CD8-positive, alpha-beta memory T cell (primary cell): ENCODE measurements at places on chromosomes 7 and 10. TPM values are rescaled to one million over a fixed set of nuclear protein-coding genes. Genes with fewer than 3 reads are reported as not detected.

Gene HILPDA
- 16.7 TPM for total RNA-seq

Gene CADPS2
- not detected for total RNA-seq

Gene TMEM130
- total RNA-seq = not detected

Gene CCDC146
- total RNA-seq = 1.2 TPM

Gene CUL1
- total RNA-seq = 92.2 TPM

Gene CALML5
- not detected for total RNA-seq

Gene OR2A5
- not detected for total RNA-seq

Gene SUN3
- total RNA-seq = not detected

Gene CPN1
- total RNA-seq = not detected

Gene LANCL2
- total RNA-seq = 24.1 TPM

Gene LUC7L2
- total RNA-seq = 164 TPM

- peak; percentile 81 for DNase-seq
Observed at GRCh38 chr7:102425639-102426267, 7.6 kb upstream of the ORAI2 start.

DNA sequence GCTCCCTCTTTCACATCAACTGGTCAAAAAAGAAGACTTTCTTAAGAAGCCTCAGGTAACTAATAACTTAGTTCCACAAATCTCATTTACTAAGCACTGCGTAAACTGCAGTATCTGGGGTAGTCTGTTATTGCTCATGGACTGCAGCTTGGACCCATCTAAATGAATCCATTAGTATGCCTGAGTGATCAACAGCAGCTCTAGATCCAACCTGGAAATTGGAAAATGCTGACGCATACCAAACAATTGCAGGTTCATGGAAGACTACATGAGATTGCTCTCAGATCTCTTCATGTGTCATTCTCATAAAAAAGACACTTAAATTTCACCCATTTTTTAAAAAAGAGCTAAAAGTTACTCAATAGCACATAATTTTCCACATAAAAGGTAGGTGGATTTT is 121.6 kb downstream of the IDE start:
- no peak for DNase-seq

DNA sequence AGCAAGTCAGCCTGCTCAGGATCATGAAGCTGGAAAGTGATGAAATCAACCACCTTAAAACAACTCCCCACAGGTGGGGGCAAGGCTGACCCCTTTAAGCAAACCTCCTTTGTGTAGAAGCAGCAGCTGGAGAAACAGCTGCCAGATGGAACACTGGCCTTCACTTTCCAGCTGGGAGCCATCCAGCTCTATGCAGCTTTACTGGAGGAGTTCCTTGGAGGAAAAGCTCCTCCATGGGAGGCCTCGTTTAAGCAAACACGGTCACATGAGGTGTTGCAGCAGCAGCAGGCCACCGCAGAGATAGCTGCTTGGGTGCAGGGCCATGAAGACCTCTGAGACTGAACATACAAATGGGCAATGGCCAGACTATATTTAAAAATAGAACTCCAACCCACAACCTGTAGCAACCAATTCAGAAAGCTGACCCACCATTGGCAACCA is 13.0 kb upstream of the DLG5 start:
- no peak for DNase-seq

DNA sequence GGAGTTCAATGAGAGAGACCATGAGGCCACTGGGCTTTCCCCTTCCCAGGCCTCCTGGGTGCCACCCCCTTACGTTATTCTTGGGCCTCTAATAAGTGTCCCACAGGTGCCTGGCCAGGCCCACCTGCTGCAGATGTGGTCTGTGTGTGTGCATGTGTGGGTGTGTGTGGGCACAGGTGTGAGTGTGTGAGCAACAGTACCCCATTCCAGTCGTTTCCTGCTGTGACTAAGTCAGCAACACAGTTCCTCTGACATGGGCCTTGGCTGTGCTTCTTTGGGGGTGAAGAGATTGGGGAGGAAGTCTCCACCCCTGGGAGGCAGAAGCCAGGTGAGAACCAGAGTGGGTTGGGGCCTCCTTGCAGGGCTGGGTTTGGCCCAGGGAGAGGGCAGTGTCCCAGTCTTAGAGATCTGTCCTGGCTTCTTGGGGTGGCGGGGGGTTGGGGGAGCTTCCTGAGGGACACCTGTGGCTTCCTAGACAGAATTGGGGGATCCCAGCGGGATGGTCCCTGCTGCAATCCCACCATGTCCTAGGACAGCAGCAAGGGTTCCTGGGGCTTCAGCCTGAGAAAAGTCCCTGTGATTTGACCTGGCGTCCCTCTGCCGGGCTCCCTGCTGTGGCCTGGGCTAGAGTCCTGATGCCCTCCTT is 4.1 kb upstream of the PILRB start:
- peak; percentile 21 for DNase-seq

DNA sequence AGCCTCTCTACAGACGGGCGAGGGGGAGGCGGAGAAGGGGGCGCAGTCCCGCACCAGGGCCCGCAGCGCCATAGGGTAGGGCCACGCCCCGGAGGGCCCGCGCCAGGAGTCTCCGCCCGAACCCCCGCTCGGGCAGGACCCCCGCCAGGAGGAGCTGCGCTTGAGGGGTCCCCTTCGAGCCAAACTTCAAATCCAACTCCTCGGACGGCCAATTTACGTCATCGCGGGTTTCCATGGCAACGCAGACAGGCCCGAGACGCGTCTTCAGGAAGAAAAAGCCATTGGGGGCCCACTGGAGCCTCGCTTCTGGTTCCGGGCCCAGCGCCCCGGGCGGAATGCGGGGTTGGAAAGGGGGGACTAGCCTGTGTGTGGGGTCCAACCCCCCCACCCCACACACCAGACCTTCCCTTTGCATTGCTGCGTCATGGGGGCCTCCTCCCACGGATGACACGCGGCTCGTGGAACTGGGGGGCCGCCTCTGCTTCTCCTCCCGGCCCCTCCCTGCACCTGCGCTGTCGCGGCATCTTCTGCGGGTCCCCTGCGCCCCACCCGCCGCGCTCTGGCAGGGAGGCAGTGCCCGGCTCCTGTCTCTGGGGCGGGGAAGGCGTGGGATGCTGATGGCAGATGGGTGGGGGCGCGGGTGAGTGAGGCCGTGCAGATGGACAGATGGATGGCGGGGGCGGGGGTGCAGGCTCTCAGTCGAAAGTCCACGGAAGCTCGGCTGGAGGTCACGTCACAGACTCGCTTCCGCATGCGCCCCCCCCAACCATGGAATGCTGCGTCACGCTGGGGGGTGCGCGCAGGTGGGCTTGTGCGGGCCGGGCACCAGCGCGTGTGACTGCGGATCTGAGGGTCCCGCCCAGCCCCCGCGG is 1.2 kb downstream of the CALY start:
- peak; percentile 86 for DNase-seq

DNA sequence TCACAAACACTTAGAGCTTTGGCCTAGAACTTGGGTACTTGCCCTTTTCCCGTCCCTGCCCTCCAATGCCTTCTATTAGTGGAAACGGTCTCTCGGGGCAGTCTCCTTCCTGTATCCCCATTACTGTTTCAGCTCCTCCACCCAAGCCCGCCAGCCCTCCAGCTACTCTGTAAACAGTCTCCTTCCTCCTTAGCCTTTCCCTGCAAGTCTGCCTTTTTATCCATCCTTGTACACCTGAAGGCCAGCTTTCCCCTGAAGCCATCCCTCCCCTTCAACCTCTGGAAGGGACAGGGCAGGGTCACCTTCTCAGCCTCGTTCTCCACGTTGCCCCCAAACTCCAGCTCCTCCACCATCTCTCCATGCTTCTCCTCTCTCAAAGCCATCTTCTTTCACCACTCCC is 108.1 kb upstream of the ZNF746 start:
- no peak for DNase-seq

GRCh38 chr10:75111907-75112679 is 637 bp downstream of the SAMD8 start:
- peak; percentile 33 for DNase-seq

- DNase-seq = no peak
Observed at GRCh38 chr10:53487019-53487983, 714.7 kb upstream of the MBL2 start.

GRCh38 chr10:77586719-77587415 is 50.7 kb downstream of the KCNMA1 start:
- no peak for DNase-seq

DNA sequence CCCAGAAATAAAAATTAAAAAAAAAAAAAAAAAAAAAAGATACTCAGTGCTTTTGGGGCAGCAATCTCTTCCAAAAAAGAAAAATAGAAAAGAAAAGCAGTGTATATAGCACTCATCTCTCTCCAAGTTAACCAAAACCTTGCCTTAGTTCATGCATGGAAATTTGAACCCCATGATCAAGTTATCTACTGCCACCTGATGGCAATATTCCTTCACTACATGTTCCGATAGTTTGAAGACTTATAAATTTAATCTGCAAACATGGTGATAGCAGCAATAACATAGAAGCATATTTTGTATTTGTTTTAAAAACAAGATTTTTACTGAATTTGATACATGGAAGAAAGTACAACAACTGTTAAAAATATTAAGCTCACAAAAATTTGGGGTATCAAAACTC is 48.6 kb upstream of the SLIT1 start:
- no peak for DNase-seq

DNA sequence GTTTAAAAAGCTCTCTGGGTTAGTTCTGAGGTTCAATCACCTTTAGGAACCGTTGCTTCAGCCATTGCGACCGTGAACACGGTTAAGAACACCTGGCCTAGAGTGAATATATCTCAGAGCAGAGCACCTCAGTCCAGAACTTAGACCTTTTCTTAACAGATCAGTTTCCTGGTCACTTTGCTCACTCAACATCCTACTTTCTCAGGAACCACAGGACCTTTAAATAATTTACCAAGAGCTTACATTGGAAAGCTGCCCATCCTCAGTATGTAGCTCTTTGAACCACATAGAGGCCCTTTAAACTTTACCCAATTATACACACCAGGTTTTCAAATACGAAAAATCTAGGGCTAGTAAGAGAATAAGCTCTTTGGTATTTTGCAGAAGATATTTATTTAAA is 153.2 kb downstream of the NRBF2 start:
- no peak for DNase-seq

DNA sequence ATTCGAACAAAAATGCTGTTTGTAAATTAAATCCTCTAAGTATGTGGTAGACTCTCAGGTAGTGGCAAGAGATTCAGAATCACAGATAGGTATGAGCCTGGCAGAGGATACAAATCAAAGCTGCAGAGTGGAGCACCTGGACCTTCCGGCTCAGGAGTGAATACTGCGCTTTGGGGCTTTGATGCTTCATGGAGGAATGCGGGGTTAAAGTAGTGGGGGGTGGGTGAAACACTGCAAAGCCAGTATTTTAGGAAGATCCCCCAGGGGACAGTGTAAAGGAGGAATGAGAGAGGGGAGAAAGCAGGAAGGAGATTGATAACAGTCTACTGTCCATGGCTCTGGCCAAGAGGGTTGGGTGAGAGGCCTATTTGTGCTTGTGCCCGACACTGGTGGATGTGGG is 43.2 kb downstream of the CREB5 start:
- DNase-seq = no peak

DNA sequence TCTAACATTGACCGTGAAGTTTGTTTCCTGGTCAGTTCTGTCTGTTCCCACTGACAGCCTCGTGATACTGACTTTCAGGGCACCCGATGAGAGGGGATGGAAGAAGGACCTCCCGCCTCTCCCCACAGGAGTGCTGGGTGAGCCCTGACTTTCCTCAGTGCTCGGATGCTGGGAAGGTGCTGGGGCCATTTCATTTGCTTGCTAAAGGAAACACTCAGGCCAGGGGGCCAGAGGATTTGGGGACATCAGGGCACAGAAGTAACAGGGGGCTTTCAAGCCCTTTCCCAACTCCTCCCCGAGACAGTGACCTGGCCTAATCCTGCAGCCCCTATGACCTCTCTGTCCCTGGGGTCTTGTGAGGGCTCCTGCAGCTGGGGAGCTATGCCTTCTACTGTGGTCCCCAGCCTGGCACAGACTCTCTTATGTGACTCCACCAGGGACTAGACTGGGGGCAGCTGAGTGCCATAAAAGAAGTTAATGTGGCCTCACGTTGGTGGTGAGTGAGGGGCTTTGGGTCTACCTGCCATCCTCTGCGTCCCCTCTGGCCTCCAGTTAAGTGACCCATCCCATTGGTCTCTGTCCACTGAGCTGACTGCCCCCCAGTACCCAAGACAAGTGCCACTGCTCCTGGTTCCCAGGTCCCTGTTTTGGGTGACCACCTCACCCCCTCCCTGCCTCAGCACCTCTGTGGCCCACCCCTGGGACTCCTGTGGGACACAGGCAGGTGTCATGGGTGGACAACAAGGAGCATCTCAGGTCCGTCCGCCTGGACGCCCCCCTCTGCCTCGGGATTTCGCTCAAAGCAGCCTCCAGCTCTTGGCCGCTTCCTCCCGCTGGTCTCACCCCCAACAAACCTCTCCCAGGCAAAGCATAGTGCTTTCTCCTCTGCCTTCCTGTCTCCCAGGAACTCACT is 33.4 kb upstream of the HSPA12A start:
- DNase-seq = no peak

DNA sequence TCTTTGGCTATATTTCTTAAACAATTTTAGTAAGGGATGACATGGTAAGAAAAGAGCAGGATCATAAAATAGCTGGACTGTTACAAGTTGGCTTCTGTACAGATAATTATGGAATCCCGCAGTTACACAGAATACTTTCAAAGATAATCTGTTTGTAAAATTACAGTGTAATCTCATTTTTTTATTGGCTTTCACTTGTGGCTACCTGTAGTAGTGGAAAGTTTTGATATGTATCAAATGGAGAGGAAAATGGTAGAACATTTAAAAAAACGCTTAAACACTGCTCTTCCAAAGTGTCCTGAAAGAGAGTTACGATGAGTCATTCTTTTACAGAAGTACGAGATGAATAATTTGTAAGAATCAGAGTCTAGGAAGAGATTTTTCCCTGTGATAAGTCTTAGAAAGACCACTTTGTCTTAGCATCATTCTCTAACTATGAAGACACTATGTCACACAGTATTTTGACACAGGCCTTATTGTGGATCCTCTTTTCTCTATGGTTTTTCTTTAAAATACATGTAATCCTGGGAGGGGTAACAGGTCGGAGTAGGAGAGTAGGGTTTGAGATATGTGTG is 215.0 kb upstream of the DKK1 start:
- no peak for DNase-seq

DNA sequence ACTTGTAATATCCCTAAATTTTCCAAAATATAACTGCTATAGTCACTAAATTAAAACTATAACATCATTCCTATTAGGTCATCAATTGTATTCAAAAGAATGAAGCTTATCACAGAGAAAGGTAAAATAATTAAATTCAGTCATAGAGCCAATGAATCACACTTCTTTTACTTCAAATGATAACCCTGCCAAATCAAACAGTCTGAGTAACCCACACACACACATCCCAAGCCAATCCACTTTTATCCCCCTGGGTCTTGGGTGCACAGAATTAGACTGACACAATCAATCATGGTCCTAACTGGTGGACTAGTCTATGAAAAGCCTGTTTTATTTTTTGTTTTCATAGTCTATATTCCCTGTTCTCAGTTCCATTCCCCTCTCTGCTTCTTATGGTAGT is 25.6 kb downstream of the CTNNA3 start:
- DNase-seq = no peak
